ENCODE measurements at places on chromosomes 5 and 9. TPM values are rescaled to one million over a fixed set of nuclear protein-coding genes. Genes with fewer than 3 reads are reported as not detected.
A peak's percentile ranks its signal among the peaks of the same experiment; 100 is the strongest.

- H3K4me1 ChIP-seq, result peaks cover 29% of the 10 kb centered on the region
- no peaks in the 10 kb centered on the region for H3K36me3 ChIP-seq
- no peak overlapping the region for H3K27ac ChIP-seq
- H3K27me3 ChIP-seq, result no peaks in the 10 kb centered on the region
- DNase-seq, result peak; percentile 45
- peak overlapping the region; percentile 95 for H3K4me3 ChIP-seq
Measured at GRCh38 chr5:61332851-61333320, 828 bp downstream of the ZSWIM6 start.

The RORB gene
- total RNA-seq, result 0.06 TPM

DNA sequence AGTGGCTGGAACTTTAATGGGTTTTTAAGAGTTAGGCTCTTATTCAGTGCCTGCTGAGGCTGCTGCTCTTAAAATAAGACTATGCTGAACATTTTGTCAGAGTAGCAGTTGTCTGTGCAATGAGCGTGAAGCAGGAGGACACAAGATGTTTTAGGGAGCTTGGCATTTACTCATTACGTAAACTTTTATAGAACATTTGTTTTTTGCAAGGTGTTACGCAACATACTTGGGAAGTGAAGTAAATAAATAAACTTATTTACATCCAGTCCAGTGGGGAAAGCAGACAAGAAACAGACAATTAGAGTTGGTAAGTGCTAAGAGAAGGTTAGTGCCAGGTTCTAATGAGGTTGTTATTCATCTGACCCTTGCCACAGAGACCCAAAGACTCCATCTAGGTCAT, 226.0 kb downstream of the HINT1 start:
- H3K36me3 ChIP-seq, result no peaks in the 10 kb centered on the region
- no peak for DNase-seq
- H3K27ac ChIP-seq, result no peak overlapping the region
- peaks cover 9% of the 10 kb centered on the region for H3K27me3 ChIP-seq
- no peaks in the 10 kb centered on the region for H3K4me1 ChIP-seq
- no peak overlapping the region for H3K4me3 ChIP-seq

- DNase-seq, result peak; percentile 79
- peaks cover 12% of the 10 kb centered on the region for H3K4me1 ChIP-seq
- no peak overlapping the region for H3K4me3 ChIP-seq
- H3K27ac ChIP-seq, result no peak overlapping the region
Measured at GRCh38 chr5:135437796-135438560, 9.2 kb downstream of the DCANP1 start.

The PRR16 gene
- total RNA-seq, result 2.4 TPM

The ARAP3 gene
- total RNA-seq, result 14.2 TPM

GRCh38 chr5:180874804-180875582, 13.9 kb upstream of the ZFP62 start:
- DNase-seq, result no peak
- H3K4me1 ChIP-seq, result no peaks in the 10 kb centered on the region
- H3K27me3 ChIP-seq, result no peaks in the 10 kb centered on the region
- no peaks in the 10 kb centered on the region for H3K36me3 ChIP-seq
- no peak overlapping the region for H3K27ac ChIP-seq

- DNase-seq, result no peak
- H3K27me3 ChIP-seq, result no peaks in the 10 kb centered on the region
- H3K4me3 ChIP-seq, result no peak overlapping the region
- peaks cover 14% of the 10 kb centered on the region for H3K4me1 ChIP-seq
- no peaks in the 10 kb centered on the region for H3K36me3 ChIP-seq
Measured at GRCh38 chr9:36127652-36128244, 8.8 kb upstream of the GLIPR2 start.

- H3K27ac ChIP-seq, result no peak overlapping the region
- no peak overlapping the region for H3K4me3 ChIP-seq
- H3K36me3 ChIP-seq, result no peaks in the 10 kb centered on the region
- no peak for DNase-seq
Measured at GRCh38 chr9:37119360-37119759, 1.0 kb upstream of the ZCCHC7 start.

The IL17B gene
- not detected for total RNA-seq

The RAB14 gene
- total RNA-seq, result 13.8 TPM

The IL4 gene
- not detected for total RNA-seq

Data from PC-3 (cell line).